ENCODE measurements at places on chromosomes 13 and 19.

- DNase-seq, result no peak
These were observed 26.5 kb downstream of the NUMBL start for GRCh38 chr19:40663695-40664692.

DNA sequence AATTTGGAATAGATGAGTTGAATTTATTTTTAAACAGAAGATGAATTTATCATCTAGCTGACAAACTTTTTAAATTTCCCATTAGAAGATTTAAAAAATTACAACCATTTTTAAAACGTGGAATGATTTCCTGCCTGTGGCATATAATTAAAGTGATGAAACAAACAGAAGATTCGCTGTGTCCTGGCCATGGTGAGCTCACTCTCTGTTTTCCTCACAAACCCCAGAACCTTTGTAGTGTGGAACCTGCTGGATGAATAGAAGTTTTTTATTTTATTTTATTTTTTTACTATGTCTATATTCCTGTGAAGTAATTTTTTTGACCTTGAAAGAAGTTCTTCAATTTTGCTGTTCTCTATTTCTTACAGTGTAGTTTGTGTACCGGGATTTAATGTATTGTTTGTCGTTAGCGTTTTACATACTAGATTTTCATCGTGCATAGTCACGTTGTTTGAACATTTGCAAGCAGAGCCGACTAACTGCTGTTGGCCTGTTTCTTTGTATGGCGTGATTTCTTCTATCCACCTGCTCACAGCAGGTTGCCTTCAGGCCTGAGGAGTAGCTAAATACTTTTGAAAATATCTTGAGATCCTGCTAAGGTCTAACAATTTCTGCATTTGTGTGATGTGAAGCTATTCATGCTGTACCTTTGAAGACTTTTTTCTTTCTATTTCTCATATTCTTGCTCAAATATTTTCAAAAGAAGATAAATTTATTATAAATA is 149.2 kb downstream of the GGACT start:
- no peak for DNase-seq

GRCh38 chr19:44553478-44554171 is 24.1 kb upstream of the CEACAM20 start:
- DNase-seq, result no peak

DNA sequence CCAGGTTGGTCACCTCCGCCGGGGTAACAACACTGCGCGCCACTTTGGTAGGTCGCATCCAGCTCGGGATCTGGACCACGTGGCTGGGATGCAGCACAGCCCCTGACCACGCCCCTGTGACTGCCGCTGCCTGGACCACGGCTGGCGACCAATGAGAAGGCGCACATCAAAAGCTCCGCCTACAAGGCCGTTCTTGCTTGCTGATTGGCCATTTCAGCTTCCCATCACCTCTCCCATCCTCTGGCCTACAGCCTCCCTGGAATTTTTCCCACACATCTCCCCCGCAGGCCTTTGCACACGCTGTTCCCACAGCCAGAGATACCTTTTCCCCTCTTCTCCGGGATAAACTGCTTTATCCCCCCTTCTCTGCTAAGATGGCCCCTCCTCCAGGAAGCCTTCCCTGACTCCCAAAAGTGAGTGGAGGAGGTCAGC is 12.5 kb upstream of the MAP1S start:
- peak; percentile 37 for DNase-seq

GRCh38 chr19:13860679-13861391 is 16.1 kb upstream of the NANOS3 start:
- no peak for DNase-seq

DNA sequence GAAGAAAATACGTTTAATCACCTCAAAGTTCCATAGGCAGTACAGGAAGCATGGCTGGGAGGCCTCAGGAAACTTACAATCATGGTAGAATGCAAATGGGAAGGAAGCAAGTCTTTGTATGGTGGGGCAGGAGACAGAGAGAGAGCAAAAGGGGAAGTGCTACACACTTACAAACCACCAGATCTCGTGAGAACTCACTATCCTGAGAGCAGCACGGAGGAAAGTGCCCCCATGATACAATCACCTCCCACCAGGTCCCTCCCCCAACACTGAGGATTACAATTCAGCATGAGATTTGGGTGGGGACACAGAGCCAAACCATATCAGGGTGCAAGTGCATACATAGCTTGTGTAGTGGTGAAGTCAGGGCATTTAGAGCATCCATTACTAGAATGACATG is 92.3 kb upstream of the ANKRD10 start:
- DNase-seq, result no peak

DNA sequence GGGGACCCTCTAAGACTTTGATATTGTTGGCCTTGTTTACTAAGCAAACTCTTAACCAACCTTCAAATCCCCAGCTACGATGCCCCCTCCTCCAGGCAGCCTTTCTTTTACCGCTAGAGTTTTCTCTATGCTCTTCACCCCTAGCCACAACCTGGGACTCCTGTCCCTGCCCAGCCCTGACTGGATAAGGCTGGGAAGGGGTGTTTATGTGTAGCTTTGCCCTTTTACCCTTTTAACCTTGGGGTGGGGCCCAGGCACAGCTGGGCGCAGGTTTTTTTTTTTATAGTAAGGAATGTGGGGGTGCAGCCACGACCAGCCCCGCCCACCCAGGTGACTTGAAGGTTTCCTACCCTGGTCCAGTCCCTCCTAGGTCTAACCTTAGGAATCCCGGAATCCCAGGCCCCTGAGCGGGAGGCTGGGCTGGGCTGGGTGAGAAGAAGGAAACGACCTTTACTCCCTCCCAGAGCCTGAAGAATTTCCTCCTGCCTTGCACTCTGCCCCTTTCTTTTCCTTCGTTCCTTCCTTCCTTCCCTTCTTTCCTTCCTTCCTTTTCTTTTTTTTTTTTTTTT is 12.2 kb downstream of the TJP3 start:
- no peak for DNase-seq

DNA sequence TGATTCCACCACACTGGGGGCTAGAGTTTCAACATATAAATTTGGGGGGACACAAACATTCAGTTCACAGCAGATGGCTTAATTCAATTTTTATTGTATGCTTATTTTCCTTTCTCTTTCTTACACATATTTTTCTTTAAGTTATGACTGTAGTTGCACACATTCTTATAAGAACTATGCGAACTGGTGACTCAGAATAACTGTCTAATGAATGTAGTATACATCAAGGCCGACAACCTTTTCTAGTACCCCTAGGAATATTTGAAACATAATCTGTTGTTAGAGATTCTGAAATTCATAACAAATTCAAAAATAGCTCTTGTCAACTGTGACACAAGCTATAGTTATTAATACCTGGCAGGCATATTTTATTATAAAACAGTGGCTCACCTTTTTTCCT is 695.6 kb downstream of the PCDH9 start:
- DNase-seq, result no peak

DNA sequence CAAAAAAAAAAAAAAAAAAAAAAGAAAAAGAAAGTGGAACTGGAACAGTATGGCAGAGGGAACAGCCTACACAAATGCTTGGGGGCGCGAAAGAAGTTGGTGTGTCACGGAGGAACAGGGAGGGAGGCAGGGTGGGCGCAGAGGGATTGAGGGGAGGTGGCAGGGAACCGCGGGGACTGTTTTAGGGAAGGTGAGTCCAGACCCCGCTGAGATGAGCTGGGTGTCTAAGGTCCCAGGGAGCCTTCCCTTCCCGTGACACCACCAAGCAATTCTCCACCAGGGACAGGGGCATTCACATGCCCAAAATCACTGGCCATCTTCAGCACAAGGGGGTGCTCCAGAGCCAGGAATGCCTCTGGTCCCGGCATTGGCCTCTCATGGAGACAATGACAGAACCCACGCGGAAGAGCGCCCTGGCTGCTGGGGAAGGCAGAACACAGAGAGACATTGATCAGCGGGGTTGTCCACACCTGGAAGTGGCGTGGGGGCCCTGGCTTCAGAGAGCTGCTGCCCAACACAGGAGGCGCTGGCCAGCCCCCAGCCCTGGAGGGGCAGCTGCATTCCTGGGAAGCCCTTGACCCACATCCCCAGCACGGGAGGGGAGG is 6.9 kb downstream of the PEAK3 start:
- DNase-seq, result peak; percentile 73

DNA sequence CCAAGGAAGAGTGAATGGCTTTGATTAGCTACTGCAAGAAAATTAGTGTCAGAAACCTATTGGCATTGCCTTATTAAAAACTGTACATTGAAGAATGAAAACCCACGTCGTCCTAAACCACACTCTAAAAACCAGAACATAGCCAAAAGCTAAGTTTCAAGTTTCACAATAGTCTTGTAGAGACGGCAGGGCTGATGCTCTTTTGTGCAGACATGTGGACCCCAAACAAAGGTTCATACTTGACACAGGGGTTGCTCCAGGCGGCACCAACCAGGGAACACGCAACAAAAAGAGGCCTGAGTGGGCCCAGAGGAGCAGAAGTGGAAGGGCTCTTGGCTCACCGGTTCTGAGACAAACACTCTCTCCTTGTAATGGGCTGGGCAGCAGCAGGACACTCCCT is 28.6 kb upstream of the MIR17HG start:
- no peak for DNase-seq

DNA sequence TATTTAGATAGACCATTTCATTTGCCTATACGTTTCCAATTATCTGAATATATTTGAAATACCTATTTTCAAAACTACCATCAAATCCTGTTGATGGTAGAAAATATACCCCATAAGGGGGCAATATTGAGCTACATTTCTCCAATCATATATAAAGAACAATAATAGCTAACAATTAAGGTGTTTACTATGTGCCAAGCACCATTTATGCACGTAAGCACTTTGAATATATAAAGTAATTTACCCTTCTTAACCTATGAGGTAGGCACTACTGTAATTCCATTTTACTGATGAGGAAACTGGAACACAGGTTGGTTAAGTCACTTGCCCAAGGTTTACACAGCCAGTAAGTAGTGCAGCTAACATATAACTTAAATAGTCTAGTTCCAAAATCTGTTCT is 79.2 kb downstream of the UBL3 start:
- DNase-seq, result peak; percentile 41

Data from globus pallidus (tissue), 1 donor.